ENCODE measurements at places on chromosomes 5 and 9.

- no peak for DNase-seq
Observed at GRCh38 chr5:148620696-148621095, 33.6 kb downstream of the HTR4 start.

GRCh38 chr9:90261698-90262097 is 380.9 kb downstream of the DIRAS2 start:
- no peak for DNase-seq

- DNase-seq: no peak
Observed at GRCh38 chr5:67205981-67206380, 9.4 kb upstream of the CD180 start.

DNA sequence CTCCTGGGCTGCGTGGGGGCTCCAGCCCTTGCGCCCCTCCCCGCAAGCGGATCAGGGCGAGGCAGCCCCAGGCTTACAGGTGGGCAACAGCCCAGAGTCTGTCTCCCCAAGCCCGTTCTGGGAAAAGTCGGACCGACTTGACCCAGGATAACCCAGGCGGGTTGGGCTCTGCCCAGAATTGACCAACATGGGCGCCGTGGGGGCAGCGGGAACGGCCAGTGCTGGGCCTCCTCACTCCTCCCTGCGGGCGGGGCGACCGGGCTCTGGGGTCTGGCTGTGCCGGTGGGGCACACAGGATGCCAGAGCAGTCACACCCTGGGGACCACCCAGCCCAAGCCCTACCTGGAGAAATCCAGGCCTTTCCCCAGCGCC is 15.3 kb upstream of the SYNPO start:
- no peak for DNase-seq

DNA sequence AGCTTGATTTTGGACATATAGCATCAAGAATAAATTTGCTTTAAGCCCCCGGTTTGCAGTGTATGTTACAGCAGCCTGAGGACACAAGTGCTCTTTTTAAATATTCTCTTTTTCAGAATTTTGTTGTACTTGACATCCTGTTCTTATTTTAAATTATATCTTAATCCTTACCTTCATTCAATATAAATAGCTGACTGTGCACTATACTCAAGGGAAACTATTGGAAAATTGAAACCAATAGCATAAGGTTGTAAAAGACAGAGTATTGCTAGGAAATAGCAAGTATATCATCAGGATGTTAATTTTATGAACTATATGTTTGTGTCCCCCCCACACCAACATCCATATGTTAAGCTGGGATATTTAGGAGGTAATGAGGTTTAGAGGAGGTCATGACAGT is 120.4 kb upstream of the CDH10 start:
- no peak for DNase-seq

GRCh38 chr9:134623258-134624066 is 18.1 kb upstream of the COL5A1 start:
- DNase-seq: no peak

DNA sequence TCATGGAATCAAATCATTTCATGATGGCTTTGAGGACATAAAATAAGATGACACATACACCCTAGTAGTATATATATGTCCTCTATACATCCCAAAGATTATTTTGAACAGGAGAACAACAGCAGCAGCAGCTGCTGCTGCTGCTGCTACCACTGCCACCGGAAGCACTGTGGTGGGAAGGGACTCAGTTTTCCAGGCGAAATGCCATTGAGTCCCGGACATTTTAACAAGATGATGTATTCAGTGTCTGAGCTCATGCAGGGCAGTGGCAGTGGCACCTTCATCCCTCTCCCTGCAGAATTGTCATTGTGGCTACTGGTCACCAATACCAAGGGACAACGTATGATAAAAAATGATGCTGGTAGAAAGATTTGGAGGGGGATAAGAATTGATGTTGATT is 151.3 kb downstream of the CHSY3 start:
- DNase-seq: no peak

DNA sequence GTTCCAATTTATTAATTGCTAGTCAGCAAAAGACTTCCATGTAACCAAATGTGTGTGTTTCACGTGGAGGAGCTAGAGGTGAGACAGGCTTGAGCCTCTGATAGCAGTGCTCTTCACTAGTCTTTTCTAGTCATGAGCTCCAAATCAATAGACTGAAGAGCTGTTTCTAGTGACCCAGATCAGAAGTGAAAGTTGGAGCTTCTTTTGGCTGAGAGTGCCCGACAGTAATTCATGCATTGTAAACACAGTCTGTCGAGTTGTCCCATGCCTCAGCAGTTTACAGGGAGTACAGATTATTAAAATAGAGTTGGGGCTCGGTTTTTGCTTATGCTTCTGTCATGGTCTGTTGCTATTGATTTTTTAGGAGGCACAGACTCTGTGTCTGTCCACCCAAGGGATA is 793.1 kb downstream of the DTWD2 start:
- no peak for DNase-seq

DNA sequence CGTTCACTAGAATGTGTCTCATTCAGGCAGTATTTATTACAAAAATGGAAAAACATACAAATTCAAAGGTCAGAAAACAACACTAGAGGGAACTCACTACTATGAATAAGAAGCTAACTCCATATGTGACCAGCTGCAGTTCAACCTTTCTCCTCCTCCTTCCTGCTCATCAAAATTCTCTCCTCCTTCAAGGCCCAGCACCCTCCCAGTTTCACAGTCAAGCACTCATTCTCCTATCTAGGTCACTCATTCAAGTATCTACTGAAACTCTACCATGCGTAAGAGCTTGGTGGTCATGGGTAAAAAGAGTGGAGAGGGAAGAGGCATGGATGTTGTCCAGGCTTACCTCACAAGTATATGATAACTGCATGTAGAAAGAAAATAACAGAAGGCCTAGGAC is 27.7 kb downstream of the ECPAS start:
- DNase-seq: no peak

GRCh38 chr5:154244476-154244875 is 53.9 kb downstream of the GALNT10 start:
- DNase-seq: no peak

GRCh38 chr5:83313436-83313835 is 158.1 kb upstream of the VCAN start:
- DNase-seq: no peak

- no peak for DNase-seq
Observed at GRCh38 chr9:91915524-91916263, 34.3 kb downstream of the ROR2 start.

DNA sequence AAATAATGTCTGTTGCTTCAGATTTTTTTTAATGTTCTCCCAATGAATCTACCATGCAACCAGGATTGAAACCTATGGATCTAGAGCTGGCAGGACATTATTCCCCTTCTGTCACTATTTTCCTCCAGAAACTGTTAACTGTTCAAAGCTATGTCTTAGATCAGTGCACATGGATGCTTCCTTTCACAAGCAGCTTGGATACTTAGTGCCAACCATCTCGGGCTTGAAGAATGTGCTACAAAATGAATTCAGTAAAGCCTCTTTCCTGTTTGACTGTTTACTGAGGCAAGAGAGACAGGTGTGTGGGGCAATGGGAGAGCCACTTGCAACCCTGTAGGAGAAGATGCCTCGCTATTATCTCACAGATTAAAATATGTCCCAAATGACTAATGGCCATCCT is 774.8 kb downstream of the KCTD16 start:
- DNase-seq: no peak

DNA sequence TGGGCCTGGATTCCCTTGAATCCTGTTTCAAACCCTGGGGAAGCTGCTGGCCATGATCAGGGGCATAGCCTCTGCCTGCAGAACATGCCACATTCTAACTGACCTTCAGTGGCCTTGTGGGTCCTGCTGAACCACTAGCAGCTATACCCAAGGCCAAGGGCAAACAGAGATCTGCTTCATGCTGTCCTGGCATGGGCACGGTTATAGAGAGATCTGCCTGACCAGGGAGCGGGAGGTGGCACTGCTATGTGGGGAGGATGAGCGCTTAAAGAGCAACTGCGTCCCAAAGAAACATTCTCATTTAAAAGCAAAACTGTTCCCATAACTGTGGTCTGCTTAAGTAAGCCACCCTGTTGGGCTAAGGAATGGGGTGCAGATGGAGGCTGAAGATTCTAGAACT is 36.5 kb upstream of the SYNPO start:
- no peak for DNase-seq

DNA sequence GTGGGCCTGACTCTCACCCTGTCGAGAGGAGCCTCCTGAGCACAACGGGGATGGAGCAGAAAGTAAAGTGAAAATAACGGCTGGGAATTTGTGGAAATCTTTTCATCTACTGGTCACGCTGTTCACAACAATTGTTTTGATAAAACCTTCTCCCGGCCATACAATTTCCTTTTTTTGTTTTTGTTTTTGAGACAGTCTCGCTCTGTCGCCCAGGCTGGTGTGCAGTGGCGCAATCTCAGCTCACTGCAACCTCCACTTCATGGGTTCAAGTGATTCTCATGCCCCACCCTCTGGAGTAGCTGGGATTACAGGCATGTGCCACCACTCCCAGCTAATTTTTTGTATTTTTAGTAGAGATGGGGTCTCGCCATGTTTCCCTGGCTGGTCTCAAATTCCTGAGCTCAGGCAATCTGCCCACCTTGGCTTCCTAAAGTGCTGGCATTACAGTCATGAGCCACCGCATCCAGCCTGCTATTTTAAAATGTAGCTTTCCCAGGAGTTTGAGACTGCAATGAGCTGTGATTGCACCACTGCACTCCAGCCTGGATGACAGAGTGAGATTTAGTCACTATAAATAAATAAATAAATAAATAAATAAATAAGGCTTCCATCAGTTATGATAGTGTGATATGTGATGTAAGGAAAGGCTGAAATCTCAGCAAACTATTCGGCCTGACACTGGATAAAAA is 73.5 kb upstream of the PTGER4 start:
- no peak for DNase-seq

GRCh38 chr9:100774326-100774725 is 196.4 kb downstream of the CAVIN4 start:
- DNase-seq: no peak

- no peak for DNase-seq
Observed at GRCh38 chr5:93307557-93307956, 273.5 kb downstream of the NR2F1-AS1 start.

DNA sequence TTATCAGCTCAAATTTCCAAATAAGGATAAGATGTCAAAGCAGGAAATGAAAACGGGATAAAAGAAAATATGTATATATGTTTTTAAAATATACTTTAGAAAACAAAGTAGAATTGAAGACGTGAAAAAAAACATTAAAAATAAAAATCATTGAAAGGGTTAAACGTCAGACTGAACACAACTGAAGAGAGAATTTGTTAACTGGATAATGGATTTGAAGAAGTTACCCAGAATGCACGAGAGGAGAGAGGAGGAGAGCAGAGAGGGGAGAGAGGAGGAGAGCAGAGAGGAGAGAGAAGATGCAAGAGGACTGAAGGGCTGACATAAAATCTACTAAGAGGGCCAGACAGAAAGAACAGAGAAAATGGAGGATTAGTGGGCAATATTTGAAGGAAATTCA is 88.0 kb downstream of the CDKN2A start:
- DNase-seq: no peak

DNA sequence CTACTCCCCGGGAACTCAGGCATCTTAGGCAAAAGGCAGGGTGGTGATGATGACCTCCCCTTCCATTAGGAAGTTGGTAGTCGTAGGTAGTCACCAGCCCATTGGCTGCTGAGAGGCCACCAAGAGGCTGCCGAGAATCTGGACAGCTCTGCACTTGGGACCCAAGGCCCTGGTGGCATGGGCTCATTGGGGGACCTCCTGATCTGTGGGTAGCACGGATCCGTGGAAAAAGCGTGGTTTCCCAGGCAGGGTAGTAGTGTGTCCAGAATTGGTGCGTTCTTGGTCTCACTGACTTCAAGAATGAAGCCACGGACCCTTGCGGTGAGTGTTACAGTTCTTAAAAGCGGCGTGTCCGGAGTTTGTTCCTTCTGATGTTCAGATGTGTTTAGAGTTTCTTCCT is 158.8 kb downstream of the CNTLN start:
- DNase-seq: no peak

- no peak for DNase-seq
Observed at GRCh38 chr5:6868575-6869215, 155.5 kb downstream of the TENT4A start.

DNA sequence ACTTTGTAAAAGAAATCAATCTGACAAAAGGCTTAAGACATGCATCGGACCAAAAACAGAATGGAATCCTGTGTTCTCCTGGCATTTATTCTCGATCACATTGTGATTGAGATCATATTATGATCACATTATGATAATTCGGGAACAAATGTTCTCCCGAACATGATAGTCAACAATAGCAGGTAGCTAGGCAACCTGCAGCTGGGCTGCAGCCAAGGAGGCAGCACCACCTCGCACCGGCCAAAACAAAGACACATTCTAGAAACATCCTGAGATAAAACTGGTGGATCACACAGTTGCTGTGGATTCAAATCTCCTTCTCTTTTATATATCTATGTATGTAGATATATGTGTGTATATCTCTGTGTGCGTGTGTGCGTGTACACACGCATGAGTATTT is 480.6 kb upstream of the CYLC2 start:
- no peak for DNase-seq

DNA sequence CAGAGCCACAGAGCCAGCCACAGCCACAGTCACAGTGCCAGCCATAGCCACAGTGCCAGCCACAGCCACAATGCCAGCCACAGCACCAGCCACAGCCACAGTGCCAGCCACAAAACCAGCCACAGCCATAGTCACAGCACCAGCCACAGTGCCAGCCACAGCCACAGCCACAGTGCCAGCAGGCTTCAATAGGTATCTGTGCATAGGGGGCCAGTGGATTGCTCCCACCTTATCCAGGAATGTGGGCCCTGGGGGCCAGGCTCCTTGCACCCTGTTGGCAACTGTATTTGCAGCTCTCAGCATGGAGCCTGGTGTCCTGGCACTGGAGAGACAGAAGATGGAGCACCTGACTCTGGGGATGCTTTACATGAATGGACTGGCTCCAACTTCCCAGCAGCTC is 111.7 kb upstream of the IRX2 start:
- no peak for DNase-seq

- DNase-seq: no peak
Observed at GRCh38 chr5:159765135-159765433, 151.2 kb upstream of the ADRA1B start.

- DNase-seq: no peak
Observed at GRCh38 chr5:38547257-38547656, 9.2 kb downstream of the LIFR start.
